NCI-H1048 (cell line): ENCODE measurements at places on chromosomes 4 and X.

DNA sequence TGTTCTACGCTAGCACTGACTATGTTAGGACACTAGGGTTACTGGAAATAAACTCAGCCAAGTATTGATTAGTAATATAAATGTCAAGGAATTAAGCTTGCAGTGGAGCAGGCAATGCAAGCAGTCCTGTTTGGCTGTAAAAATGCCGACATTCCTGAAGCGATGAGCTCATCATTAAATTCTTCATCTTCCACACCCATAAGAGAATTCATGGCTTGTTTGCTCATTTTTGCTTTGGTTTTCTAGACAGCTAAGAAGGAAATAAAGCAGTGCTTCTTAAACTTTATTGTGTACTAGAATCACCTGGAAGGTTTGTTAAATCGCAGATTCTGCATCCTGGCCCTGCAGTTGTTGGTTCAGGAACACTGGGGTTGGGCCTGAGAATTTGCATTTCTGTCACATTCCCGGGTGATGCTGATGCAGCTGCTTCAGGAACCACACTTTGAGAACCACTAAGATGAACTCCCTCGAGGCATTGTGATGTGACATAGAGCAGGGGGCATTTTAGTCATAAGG lies 17.8 kb downstream of the ANXA3 start:
- no peak for DNase-seq

GRCh38 chr4:80447493-80447892 lies 112.0 kb downstream of the CFAP299 start:
- DNase-seq = no peak

GRCh38 chr4:147118528-147118927 lies 172.9 kb upstream of the TTC29 start:
- no peak for DNase-seq

GRCh38 chr4:31290836-31291235 lies 570.7 kb downstream of the PCDH7 start:
- DNase-seq = no peak

DNA sequence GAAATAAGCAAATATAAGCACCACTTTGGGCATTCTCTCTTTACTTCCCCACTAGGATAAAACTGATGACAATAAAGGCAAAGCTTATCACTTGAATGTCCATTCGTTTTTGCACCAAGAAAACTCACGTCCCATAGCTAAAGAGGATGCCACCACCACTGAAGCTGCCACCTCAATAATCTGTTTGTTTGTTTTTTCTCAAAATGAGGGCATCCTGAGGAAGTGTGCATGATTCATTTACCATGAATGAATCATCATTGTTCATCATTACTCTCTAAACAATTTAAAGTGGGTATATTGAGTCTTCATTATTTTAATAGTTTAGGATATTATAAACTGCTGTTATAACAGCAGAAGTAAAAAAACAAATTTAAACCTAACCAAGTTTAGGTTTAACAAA lies 168.2 kb downstream of the DCTD start:
- no peak for DNase-seq
